HAP-1 (cell line): ENCODE measurements at places on chromosomes 2 and 18.

- DNase-seq = no peak
Observed at GRCh38 chr2:120986898-120987650, 251.4 kb downstream of the GLI2 start.

DNA sequence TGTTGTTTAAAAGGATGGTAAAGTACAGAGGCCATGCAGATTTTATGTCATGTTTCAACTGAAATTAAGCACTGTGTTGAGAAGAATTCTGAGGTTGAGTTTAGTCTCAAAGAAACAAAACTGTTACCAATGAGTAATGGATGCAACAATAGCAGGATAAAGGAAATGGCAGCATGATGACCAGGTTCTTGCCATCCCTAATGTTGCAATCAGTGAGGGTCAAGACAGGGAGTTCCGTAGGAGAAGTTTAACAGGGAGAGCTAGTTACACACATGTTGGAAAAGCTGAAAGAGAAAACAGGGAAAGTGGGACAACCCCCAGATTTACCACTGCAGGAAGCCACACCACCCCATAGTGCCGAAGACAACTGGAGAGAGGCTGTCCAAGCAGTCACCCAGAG is 343.8 kb upstream of the EPHA4 start:
- DNase-seq = no peak

- no peak for DNase-seq
Observed at GRCh38 chr2:88561646-88562388, 65.4 kb downstream of the EIF2AK3 start.

- DNase-seq = no peak
Observed at GRCh38 chr2:170425281-170425751, 247.4 kb downstream of the MYO3B start.

DNA sequence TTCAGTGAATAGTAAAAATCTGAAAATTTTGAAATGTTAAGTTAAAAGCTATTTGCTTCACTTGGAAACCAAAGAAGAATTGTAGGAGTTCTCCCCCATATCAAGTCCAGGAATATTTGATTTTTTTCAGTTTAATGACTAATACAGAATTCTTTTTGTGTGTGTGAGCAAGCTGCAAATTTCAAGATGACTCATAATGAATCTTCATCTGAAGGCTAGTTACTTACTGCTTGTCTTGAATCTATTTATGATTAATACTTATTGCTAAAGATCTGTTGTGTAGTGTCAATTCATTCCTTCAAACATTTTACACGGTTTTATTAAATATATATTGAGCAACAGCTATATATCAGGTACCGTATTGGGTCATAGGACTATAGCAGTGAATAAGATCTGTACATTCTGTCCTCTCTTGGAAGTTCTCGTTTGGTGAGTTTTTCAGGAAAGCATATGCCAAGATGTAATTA is 47.8 kb upstream of the CAVIN2 start:
- no peak for DNase-seq

GRCh38 chr2:101026253-101026701 is 24.2 kb downstream of the RPL31 start:
- no peak for DNase-seq

- no peak for DNase-seq
Observed at GRCh38 chr2:205267323-205267722, 415.0 kb upstream of the NRP2 start.

GRCh38 chr2:71759060-71759459 is 305.7 kb downstream of the DYSF start:
- no peak for DNase-seq

- DNase-seq = no peak
Observed at GRCh38 chr2:12227941-12228608, 481.6 kb downstream of the LPIN1 start.

DNA sequence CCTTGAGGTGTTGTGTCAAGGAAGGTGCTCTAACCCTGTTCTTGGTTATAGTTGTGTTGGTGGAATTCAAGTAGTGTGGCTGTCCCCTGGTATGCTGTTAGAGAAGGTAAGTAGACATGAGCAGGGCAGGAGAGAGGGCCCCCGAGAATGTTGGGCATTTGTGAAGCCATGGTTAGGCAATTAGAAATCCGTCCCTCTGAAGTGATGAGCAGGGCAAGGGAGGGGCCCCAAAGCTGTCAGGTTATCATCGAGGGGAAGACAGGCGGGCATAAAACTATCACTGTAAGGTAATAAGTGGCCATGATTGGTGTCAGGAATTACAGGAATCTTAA is 5.2 kb downstream of the XRCC5 start:
- no peak for DNase-seq

DNA sequence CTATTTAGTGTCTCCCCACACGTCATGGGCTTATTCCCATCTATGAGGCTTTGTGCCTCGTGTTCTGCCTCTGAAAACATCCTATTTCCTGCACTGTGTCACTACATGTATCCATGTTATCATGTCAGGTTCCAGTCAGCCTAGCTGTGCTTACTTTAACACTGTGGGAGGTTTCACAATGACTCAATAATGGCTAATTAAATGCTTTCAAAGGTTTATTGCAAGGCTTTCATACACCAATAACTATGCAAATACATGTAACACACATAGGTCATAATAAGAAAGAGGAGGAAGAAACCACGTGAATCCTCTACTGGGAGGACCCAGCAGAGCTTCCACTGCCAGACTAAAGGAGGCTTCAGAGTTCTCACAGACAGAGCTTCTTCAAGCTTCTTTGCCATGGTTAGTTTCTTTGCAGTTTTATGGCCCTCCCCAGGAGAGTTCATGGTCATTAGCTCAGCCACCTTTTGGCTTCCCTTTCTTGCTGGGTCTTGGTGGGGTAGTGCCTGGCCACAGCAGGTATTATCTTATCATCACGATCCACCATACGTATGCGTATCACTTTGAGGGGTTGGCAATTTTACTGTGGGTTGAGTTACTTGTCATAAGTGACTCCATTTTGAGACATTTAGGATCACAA is 5.1 kb upstream of the COLEC12 start:
- no peak for DNase-seq

DNA sequence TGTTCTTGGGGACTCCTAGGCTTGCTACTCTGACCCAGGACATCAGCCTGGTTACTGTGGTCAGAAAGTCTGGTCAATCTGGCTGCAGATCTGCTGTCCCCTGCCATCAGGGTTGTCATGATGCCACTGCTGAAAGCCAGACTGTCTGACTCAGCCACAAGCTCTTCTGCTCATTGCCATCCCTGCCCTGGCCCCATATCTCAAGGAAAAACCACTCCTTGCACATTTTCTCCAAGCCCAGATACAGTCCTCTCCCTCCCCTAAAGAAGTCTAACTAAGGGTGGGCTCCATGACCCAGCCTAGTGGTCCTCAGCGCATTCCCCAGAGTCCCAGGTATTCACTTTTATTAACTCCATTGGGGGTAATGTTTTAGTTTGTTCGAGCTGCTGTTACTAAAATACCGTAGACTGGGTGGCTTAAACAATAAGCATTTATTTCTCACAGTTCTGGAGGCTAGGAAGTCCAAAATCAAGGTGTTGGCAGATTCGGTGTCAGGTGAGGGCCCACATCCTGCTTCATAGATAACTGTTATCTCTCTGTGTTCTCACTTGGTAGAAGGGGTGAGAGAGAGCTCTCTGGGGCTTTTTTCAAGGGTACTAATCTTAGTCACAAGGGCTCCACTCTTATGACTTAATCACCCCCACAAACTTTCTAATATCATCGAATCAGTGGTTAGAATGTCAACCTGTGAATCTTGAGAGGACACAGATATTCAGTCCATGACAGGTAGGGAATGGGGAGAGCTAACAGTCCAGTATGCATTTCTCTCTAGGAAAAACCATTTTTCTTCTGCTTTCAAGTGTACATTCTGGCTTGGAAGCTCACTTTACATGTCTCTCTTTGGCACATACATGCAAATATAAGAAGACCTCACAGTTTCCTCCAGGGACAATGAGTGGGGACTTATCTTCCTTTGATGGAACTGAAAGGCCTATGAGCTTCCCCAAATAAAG is 94.8 kb upstream of the CXCR4 start:
- no peak for DNase-seq
